AG04449 (cell line): ENCODE measurements at places on chromosomes 1 and 21.

- no peak for DNase-seq
Measured at GRCh38 chr1:212487286-212487685, 54.6 kb downstream of the NENF start.

DNA sequence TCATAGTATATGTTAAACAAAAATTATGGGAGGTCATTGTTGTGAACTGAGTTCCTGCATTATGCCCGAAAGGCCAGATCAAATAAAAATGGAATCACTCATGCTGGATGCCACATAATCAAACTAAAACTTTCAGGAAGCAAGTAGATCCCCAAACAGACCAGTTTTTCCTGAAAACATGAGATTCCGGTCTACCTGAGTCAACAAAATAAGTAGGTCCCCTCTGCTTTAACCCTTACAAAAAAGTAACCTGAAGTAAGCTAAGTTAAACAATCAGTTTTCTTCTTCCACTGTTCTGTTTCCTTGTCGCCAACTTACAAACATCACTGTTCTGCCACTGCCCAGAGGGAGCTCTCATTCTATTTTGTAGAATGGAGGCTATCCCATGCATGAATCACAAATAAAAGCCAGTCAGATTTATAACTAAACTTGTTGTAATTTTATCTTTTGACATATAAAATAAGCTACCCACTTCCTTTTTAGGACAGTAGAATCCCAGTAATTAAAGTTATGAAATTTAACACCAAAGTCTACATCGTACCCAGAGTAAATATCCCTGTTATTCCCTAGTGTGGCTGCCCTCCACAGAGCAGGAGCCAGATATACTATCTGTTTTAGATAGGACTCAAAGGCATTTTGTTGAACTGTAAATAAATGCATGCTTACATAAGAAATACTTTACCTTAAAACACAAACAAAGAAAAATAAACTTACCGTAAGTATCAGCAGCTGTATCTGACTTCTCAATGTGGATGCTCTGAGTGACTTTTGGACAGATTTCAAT lies 149.4 kb downstream of the TIAM1 start:
- no peak for DNase-seq

- DNase-seq: no peak
Measured at GRCh38 chr1:11654137-11654938, at the start of the genes FBXO2 and FBXO44. TSS of gene FBXO2 (minus strand) at chr1:11654429. CDS start at chr1:11654340, 89 bp downstream. TSS of gene FBXO44 (plus strand) at chr1:11654877. CDS start at chr1:11655836, 959 bp downstream.

- DNase-seq: no peak
Measured at GRCh38 chr1:201020721-201021629, 2.5 kb downstream of the KIF21B start.

GRCh38 chr1:243250102-243250501 lies 5.0 kb downstream of the CEP170 start:
- DNase-seq: no peak

GRCh38 chr1:27634985-27635367 lies at the start of gene FGR:
TSS of gene FGR (minus strand) at chr1:27635185. CDS start at chr1:27623916, 11,269 bp downstream.
- no peak for DNase-seq

- DNase-seq: no peak
Measured at GRCh38 chr1:92134331-92134730, 54.2 kb downstream of the BTBD8 start.

GRCh38 chr1:171645553-171646248 lies 6.8 kb downstream of the MYOC start:
- DNase-seq: no peak

- DNase-seq: no peak
Measured at GRCh38 chr1:51520700-51521248, 1.7 kb upstream of the EPS15 start.

DNA sequence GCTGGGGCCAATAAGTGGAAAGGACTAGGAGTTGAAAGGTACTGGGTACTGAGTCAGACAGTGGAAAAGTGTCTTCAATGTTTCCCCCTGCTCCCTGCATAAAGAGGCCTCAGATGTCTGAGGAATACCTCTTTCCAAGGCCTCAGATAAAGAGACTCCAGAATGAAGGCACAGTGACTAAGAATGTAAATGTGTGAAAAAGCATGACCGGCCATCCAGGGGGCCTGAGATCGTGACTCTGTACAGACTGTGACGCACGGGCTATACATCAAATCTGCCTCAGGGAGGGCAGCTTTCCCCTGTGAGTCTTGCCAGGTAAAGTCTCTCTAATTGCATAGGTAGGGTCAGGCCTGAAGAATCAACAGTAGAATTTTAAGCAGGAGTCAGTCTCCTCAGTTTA lies 1690.5 kb downstream of the KCNT2 start:
- DNase-seq: no peak

DNA sequence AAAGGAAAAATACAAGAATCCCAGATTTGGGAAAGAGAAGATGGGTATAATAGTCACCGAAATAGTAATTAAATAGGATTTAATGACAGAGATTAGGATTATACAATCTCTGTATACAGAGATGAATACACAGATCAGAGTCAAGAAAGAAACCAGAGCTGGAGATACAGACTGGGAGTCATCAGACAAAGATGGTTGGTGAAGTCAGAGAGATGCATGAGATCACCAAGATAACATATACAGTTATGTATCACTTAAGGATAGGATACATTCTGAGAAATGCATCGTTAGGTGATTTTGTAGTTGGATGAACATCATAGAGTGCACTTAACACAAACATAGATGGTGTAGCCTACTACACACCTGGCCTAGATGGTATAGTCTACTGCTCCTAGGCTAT lies 49.8 kb downstream of the VCAM1 start:
- no peak for DNase-seq

DNA sequence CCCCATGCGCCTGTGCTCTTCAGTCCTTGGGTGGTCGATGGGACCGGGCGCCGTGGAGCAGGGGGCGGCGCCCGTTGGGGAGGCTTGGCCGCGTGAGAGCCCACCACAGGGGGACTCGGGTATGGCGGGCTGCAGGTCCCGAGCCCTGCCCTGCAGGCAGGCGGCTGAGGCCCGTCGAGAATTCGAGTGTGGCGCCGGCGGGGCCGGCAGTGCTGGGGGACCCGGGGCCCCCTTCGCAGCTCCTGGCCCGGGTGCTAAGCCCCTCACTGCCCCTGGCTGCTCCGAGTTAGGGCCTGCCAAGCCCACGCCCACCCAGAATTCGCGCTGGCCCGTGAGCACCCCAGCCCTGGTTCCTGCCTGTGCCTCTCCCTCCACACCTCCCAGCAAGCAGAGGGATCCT lies 26.1 kb downstream of the TLR5 start:
- DNase-seq: no peak

DNA sequence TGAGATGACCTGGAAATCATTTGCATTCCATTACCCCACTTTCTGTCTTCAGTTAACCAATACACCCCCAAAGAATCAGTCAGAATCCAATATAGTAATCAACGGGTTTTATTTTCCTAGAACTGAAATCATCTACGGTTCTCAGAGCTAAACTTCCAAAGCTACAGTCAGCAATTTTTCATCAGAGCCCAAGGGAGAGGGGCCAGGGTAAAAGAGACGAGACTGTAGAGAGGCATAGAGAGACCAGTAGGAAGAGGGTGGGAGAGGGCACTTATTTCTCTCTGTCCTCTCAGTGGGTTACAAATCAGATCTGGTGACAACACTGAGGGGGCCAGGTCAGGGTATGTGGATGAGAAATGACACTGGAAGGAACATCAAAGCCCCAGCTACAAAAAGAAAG lies 1.1 kb upstream of the MRPL24 start:
- DNase-seq: no peak

GRCh38 chr1:234214129-234214910 lies 158.9 kb upstream of the COA6 start:
- DNase-seq: no peak

DNA sequence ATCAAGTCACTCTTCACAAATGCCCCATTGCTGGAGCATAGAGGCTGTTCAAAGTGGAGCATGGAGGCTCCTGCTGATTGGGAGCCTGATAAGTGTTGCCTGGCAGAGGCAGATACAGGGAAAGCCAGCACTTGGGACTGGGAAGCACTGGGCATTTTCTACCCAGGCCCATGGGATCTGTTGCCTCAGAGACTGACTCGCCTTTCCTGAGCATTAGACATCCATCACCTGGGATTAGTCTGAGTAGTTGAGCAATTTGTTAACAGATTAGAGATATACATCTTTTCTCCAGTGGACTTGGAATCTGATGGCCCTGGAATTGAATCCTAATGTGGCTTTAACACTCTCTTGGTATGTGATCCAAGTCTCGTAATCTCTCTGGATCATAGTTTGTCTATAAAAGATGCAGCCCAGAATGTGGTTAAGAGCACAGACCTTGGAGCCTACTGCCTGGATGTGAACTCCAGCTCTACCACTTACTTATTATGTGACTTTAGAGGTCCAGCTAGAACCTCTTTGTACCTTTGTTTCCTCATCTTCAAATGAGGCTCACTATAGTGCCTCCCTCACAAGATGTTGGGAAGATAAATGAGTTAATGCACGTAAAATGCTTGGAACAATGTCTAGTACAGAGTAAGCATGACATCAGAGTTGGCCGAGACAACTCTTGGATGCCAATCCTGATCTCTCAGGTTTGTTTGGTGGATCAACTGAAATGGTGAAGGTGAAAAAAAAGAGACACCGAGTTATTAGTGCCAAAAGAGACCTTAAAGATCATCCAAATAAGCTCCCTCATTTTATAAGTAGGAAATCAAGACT lies 38.3 kb upstream of the NRDC start:
- no peak for DNase-seq

GRCh38 chr1:45246760-45247159 lies 40.4 kb upstream of the ZSWIM5 start:
- DNase-seq: peak; percentile 60

- no peak for DNase-seq
Measured at GRCh38 chr1:221435504-221435904, 306.4 kb downstream of the DUSP10 start.

- no peak for DNase-seq
Measured at GRCh38 chr1:70327306-70328076, 27.0 kb downstream of the ANKRD13C start.

DNA sequence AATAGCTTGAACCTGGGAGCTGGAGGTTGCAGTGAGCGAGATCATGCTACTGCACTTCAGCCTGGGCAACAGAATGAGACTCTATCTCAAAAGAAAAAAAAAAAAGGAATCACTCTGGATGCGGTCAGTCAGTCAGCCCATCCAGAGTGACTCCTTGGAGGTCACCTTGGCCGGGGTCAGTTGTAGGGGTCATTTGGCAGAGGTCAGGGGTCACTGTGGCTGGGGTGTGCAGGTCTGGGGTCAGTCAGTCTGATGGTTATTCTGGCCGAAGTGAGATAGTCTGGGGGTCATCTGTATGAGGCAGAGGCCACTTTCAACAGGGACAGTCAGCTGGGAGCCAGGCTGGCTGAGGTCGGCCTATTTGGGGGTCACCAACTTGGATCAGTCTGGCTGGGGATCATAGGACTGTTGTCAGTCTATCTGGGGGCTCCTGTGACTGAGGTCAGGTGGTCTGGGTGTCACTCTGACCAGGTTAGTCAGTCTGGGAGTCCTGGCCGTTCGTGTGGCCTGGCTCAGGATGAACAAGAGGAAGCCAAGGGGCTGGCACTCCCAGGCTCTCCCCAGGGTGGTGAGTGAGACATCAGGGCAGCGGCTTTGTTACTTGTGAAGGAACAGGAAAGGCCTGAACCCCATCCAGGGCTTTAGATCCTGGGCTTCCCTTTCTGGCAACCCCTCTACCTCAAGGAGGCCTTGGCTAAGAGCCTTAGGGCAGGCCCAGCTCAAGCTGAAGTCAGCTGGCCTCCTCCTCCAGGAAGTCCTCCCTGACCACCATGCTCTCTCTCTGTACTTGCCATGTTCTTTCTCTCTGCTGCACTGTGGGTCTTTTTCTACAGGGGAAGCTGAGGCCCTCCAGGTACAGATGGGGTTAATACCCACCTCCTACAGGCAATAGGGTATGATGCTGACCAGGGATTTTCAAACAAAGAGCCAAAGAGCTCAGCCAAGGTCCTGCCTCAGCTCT lies 15.1 kb downstream of the PTPRU start:
- DNase-seq: no peak
